ENCODE measurements at places on chromosomes 3 and 15.

GRCh38 chr15:80203361-80203885 is 48.6 kb downstream of the CTXND1 start:
- no peak for DNase-seq

- DNase-seq = no peak
Measured at GRCh38 chr3:119944091-119944490, 150.2 kb downstream of the GSK3B start.

GRCh38 chr3:51887620-51888019 is 12.2 kb upstream of the IQCF5 start:
- DNase-seq = no peak

- no peak for DNase-seq
Measured at GRCh38 chr15:39720621-39721611, 61.7 kb downstream of the FSIP1 start.

DNA sequence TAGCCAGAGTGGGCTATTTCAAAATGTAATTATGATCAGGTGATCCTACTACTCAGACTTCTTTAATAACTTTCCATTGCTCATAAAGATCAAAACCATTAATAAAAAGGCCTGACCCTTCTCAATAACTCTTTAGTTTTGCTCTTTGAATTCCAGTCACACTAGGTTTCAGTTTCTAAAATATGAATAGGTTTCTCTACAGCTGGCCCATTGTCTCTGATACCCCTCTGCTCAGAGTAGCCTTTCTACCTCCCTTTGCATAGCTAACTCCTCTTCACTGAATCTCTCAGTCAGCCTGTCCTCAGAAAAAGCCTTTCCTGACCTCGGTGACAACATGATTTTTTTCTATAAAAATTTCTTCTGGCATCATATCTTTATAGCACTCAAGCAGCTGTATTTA is 209.1 kb downstream of the UNC13C start:
- no peak for DNase-seq

- no peak for DNase-seq
Measured at GRCh38 chr15:41780266-41780665, 6.0 kb downstream of the MAPKBP1 start.

DNA sequence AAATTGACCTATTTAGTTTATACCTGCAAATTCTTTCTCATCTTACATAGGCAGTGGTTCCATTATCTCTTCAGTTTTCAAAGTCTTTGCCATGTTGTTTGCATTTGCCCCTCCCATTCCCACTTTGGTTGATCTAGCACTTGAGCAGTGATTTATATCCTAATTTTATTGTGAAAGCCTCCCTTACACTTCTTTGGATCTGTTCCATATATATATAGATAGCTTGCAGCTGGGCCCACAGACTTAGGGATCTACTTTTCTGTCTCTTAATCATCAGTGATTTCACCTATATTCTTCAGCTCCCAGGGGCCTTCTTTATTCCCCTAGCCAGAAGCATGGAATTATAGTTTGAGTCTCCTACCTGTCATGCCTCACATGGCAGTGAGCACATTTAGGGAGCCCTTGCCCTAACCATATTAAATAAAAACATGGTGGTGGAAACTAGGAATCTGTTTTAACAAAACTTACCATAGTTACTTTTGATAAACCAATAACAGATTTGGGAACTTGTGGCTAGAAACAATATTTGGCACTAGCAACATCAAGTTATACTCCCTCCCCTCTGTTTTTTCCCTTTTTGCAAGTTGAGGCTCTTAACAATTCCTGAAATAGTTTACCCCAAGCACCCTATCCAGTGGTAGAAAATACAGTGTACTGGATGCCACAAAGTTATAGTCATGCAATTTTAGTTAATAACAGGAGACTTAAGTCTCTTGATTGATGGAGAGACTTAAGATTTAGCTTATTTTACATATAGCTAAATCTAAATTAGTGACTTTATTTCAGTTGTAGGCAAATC is 41.7 kb downstream of the ARIH1 start:
- no peak for DNase-seq

GRCh38 chr3:44892689-44893088 is 18.3 kb downstream of the TGM4 start:
- DNase-seq = no peak

DNA sequence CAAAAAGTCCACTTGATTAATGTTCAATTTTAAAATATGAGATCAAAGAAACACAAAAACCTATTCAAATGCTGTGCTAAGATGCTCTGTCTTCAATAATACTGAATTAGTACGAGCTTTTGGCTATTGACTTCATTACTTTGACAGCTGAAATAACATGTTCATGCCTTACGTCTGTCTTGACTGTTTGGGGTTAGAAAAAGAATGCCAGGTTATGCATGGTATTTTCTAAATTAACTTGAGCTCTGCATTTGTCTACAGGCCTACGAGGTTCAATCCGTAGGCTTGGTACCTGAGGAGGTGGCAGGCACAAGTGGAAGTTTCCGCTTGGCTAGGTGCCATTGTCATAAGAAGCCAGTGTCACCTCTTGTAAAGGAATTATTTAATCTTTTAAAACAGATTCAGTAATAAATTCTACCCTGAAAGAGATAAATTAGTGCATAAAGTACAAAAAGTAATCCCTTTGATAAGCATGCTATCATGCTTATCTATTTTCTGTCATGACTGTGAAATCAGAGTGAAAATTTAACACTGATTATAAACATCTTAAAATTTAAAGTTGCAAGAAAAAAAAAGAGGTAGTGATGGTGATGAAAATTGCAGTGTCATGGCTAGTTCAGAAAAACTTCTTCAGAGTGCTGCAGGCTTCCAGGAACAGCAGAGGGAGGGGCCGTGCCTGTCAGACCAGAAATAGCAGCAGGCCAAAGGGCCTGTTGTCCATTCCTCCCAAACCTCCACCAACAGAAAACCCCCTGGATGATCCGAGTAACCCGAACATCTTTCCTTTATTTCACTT is 115.7 kb downstream of the ARRDC4 start:
- no peak for DNase-seq

DNA sequence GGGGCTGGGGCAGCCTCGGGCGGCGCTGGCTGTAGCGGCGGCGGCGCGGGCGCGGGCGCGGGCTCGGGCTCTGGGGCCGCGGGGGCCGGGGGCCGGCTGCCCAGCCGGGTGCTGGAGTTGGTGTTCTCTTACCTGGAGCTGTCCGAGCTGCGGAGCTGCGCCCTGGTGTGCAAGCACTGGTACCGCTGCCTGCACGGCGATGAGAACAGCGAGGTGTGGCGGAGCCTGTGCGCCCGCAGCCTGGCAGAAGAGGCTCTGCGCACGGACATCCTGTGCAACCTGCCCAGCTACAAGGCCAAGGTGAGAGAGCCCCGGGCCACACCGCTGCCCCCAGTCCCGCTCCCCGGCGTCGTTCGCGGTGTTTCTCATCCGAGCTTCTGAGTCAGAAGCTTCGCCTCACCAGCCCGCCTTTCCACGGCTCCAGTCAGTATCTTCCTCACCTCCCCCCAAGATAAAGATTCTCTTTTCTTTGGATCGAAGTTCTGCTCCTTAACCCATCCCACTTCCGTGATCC is 600 bp downstream of the FBXO45 start:
- peak; percentile 12 for DNase-seq

- DNase-seq = no peak
Measured at GRCh38 chr3:53845881-53846133, 412 bp downstream of the CHDH start.

GRCh38 chr3:196654735-196655090 is 15.2 kb downstream of the NRROS start:
- no peak for DNase-seq

- no peak for DNase-seq
Measured at GRCh38 chr3:184015381-184016019, 2.2 kb downstream of the ABCC5 start.

DNA sequence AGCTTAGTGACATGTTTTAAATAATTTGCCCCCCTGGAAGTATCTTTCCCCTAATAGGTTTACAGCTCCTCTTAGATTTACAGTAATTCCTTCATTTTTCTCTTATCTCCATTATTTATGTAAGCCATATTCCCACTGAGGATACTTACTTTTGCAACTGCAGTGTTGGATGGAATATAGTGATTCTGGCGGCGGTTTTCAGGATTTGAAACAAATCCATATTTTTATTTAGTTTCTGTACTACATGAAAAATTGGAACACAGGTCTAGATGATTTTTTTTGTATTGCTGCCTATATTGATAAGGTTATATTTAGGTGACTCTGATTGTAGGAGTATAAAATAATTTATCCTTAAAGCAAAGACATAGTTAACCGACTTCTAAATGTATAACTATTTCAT is 391.6 kb upstream of the SUCLG2 start:
- no peak for DNase-seq

GRCh38 chr15:101246824-101247745 is 4.8 kb downstream of the CHSY1 start:
- no peak for DNase-seq

GRCh38 chr3:136645915-136646314 is 106.3 kb downstream of the STAG1 start:
- DNase-seq = no peak

DNA sequence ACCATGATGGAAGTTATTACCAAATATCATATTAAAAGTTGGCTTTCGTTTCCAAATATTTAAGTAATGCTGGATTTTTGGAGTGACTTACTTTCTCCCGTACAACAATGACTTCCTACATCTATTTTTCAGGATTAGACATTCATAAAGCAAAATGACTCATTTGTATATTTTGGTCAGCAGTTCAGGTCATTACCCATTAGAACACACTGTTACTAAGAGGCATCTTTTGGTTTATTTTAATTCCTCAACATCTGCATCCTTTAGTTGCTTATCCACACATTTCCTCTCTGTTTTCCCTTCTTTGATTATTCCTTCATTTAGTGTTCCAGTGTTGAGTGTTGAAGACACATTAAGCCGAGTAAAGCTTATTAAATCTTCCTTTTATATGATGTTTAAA is 348.2 kb downstream of the NAALADL2 start:
- no peak for DNase-seq

GRCh38 chr3:129164500-129164899 is 3.6 kb upstream of the ISY1 start:
- DNase-seq = no peak
